ENCODE measurements at places on chromosomes 2 and 18.

- no peak for DNase-seq
Measured at GRCh38 chr2:16291731-16292550, 351.6 kb downstream of the MYCN start.

GRCh38 chr2:130391872-130392670 lies 36.2 kb downstream of the PTPN18 start:
- no peak for DNase-seq

- DNase-seq: peak; percentile 65
Measured at GRCh38 chr2:216350214-216350791, 22.0 kb downstream of the MARCHF4 start.

GRCh38 chr18:68466672-68467071 lies 248.2 kb downstream of the TMX3 start:
- no peak for DNase-seq

DNA sequence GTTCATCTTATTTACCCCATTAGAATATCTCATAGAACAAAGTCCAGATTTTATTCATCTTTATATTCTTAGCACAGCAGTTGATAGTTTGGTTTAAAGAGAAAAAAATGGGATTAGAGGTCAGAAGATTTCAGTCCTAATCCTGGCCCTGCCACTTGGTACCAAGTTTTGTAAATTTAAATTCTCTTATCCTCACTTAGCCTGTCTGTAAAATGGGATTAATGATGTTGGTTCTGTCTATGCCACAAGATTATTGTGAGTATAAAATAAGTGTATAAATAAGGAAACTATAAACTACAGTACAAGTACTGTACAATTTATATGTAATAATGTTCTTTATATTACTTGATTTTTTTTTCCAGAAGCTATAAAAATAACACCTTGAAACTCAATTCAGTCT lies 17.1 kb upstream of the DRC1 start:
- no peak for DNase-seq

DNA sequence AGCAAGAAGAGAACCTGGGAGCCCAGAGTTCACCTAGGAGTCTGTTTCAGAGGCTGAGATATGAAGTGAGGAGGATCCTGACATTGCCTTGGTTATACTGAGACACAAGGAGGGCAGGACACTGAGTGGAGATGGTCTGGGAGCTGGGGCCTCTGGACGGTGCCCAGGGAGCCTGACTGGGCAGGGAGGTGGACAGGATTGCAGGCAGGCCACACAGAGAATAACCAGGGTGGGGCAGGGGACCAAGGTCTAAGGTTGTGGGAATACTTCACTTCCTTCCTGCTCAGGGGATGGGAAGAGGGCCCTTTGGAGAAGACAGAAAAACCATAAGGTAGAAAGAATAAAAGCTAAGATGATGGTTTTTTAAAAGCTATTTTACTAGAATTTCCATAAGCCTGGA lies 18.7 kb downstream of the EDAR start:
- DNase-seq: no peak

GRCh38 chr2:239459606-239460005 lies 58.8 kb upstream of the HDAC4 start:
- DNase-seq: no peak

DNA sequence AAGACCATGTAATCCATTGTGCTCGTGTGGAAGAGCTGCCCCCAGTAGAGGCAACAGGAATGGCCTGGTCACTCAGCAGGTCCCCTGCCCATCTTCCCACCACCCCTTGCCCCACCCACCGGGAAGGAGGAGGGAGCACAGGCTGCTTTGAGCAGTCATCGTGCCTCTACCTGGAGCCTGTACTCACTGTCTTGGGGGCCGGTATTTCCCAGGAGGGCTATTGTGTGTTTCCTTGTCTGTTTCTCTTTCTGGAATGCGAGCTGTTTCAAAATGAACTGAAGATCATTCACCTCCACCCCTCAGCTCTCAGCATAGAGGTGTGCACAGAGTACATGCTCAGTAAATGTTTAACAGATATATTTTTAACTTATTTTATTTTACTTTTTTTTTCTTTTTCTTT lies 7.7 kb upstream of the AMMECR1L start:
- DNase-seq: no peak

GRCh38 chr2:235377176-235377575 lies 116.7 kb upstream of the AGAP1 start:
- DNase-seq: no peak

DNA sequence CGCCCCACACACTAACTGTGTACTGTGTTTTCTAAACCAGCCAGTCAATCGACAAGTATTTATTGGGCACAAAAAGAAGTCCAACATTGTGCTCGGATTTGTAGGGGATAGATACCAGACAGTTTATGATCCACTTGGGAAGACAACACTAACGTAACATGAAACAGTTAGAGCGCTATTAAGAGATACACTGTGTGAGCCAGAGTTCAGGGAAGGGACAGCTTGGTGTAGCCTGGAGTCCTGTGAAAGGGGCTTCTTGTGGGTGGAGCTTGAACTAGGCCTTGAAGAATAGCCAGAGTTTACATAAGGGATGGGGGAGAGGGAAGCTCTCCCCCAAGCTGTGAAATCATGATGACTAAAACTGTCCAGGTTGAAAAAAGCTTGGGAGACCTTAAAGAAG lies 176.4 kb upstream of the TCF4 start:
- DNase-seq: no peak

DNA sequence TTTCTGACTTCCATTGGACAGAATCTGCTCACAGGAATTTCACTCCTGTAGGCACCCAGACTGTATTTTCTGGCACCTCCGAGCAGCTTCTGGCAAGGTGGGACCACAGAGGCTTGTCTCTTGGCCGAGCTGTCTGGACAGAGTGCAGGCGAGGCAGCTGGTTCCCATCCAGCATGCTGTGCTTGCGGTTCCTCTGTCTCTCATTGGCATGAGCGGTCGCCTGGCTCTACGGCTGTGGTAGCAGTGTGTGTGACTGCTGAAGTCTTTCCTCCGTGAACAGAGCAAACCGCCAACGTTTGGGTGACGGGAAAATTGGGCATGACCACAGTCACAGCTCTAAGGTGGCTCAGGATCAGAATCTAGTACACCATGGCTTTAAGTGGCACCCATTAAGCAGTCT lies 411.7 kb upstream of the NETO1 start:
- DNase-seq: no peak

GRCh38 chr18:8261651-8262091 lies 347.6 kb upstream of the RAB12 start:
- DNase-seq: no peak

DNA sequence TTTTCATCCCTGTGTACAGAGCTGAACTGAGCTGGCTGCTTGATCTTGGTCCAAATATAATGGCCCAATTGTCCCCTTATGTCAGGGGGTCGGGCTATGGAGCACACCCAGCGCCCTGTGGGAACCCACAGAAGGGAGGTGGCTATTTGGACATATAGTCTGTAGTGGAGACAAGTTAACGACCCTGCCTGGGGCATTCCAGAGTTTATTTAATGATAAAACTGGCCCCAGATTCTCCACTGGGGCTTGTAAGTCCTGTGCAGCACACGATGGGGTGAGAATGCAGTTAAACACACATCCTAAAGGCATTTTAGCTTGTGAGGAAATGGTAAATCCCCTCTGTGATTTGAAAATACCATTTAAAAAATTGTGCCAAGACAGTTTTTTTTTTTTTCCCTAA lies 72.9 kb downstream of the QPCT start:
- DNase-seq: no peak

DNA sequence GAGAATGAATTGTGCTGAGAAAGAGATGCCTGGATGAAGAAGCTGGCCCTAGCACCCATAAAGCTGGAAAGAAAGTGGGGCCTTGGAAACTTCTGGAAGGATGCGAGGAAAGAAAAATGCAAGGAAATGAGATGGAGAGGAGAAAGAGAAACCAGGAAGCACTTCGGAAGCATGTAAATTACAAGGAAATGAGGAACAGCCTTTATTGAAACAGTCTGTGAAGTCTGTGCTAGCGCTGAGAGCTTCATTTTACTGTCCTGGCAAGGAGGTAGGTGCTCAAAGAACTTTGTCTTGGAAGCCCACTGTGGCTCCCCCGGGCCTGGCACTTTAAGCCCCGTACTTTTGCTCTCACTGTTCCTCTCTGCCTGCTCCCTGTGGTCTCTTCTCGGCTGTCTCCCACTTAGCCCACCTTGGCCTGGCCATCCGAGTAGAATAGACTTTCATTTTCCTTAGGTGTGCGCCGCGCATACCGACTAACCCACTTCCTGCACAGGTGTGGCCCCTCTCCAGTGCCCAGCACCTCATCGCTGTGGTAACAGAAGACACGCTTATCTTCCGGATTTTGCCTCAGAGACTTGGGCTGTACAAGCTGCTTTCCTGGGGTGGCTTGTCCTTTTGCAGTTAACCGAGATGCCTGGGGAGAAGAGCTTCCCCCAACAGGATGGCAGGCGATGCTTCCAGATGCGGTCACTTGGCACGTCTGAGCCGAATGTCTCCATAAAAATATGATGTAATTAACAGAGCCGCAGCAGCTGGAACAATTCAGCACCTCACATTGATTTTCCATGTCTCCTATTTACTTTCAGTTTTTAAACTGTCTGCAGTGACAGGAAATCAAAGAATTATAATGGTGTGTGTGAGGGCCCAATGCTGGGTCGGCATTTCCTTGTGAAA lies 199.6 kb downstream of the HRH4 start:
- no peak for DNase-seq

- peak; percentile 32 for DNase-seq
Measured at GRCh38 chr2:8761529-8762164, 75.8 kb downstream of the KIDINS220 start.

DNA sequence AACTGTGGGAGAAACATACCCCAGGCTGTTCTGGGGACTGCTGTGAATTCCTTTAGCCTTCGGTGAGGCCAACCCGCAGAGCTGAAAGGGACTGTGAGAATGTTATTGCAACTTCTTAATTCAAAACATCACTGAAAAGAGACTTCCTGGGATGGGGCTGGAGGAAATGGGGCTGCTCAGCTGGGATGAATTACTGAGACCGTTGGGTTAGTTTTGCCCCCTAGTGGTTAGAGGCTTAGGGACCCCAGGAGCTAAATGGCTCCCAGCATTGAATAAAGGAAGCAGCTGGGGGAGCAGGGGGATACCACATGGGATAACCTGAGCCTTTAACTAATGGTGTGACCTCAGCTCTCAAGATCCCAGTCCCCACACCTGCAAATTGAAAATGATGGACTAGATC lies 941.1 kb upstream of the FANCL start:
- DNase-seq: peak; percentile 6

- DNase-seq: no peak
Measured at GRCh38 chr18:24490539-24490938, 30.1 kb downstream of the HRH4 start.

- DNase-seq: peak; percentile 3
Measured at GRCh38 chr2:197705912-197706838, 1.0 kb downstream of the MARS2 start.

- DNase-seq: no peak
Measured at GRCh38 chr2:109217362-109218086, 88.5 kb downstream of the SH3RF3 start.

DNA sequence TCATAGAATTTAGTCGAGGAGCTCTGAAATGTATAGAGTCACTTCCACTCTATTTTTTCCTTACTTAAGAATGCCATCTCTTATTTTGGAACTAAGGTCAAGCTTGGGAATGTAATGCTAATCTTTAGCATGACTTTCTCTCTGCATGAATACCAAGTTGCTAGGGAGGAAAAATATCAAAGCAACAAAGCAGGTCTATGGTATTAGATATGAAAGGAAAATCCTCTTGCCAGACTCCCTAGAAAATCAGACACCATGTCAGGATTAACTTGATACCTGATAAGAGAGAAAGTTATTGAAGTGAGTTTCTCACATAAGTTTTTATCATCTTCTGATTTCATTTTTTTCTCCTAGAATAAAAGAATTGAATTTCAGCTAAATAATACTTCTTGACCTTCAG lies 341.7 kb upstream of the ZNF804A start:
- no peak for DNase-seq

GRCh38 chr18:48049757-48050156 lies 119.3 kb upstream of the SMAD2 start:
- DNase-seq: no peak

- DNase-seq: peak; percentile 39
Measured at GRCh38 chr18:63994783-63995399, 25.0 kb downstream of the SERPINB8 start.

GRCh38 chr2:207219081-207219630 lies 53.4 kb upstream of the KLF7 start:
- no peak for DNase-seq

DNA sequence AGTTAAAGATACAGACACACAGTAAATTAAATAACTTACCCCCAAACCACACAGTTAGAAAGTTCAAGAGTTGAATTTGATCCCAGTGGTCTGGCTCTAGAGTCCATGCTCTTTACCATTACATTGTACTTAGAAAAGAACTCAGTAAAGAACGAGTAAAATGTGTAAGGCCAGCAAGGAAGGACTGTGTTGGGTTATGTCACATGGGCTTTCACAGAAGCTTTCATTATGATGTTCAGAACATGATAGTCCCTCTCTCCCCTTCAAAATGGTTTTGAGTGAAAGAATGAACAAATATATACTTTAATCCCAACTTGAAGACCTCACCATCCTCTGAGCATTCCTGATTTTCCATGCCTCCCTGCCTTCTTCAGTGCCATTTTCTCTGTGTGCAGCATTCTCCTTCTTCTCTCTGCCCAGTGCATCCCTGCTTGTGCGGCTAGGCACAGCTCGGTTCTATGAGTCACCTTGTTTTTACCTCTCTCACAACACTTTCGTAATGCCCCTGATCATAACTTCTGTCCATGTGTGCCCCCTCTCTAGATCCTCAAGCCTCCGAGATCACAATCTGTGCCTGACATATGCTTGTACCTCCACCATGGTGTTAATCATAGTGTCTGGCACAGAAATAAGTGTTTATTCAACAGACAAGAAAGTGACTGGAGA lies 22.0 kb downstream of the RASGRP3 start:
- DNase-seq: no peak

- no peak for DNase-seq
Measured at GRCh38 chr2:215436705-215437565, 1.1 kb upstream of the FN1 start.

DNA sequence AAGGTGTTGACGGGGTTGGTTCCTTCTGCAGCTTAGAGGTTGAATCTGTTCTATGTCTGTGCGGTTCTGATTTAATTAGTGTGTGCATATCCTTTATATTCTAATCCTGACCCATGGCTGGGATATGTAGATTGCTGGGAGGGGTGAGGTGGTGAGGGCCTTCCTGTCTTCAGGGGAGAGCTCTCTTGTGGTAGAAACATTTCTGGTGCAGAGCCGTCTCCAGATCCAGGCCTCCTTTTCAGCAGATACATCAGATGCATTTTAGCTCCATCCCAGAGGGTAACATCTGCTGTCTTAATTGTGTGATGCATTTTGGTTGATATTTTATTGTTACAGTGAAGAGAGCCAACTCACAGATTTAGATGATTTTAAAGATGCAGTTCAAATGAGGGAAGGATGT lies 227.8 kb downstream of the AGAP1 start:
- DNase-seq: no peak
